ENCODE measurements at places on chromosomes 5 and 9. TPM values are rescaled to one million over a fixed set of nuclear protein-coding genes. Genes with fewer than 3 reads are reported as not detected.
A peak's percentile ranks its signal among the peaks of the same experiment; 100 is the strongest.

The LCN9 gene
- total RNA-seq = not detected

The NR5A1 gene
- not detected for total RNA-seq

The ACOT12 gene
- total RNA-seq = not detected

The PRRX2 gene
- total RNA-seq = 0.58 TPM

The IFNA13 gene
- total RNA-seq = not detected

- no peak overlapping the region for H3K4me3 ChIP-seq
- no peaks in the 10 kb centered on the region for H3K36me3 ChIP-seq
- no peaks in the 10 kb centered on the region for H3K27me3 ChIP-seq
- no peak overlapping the region for H3K27ac ChIP-seq
- no peak for DNase-seq
Observed at GRCh38 chr5:120108586-120109248, 355.4 kb upstream of the PRR16 start.

DNA sequence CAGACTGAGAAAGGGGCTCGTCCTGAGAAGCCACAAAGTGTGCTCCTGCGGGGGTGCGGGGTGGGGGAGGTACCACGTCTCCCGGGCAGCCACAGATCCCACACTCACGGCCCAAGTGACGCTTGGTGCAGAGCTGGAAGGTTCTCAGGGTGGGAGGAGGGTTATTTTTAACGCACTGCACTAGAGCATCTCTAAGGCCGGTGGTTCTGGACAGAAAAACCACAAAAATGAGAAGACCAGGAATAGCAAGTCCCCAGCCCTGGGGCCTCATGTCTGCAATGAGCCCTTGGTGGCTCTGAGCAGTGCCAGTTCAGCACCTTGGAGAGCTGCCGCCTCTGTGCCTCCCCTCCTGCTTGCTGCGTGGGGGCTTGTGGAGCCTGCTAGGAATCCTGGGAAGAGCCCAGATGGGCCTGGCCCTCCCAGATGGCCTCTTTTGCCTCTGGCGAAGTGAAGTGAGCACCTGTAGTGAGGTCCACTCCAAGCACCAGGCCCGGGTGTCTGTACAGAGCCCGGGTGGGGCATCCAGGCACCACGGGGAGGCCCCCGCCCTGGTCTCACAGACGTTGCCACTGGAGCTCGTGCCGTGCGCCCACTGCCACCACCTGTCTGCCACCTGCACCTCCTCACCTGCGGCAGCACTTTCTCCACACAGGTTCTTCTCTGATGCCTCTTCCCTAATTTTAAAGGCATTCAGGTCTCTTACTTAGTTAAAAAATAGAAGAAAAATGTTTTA is 48.9 kb upstream of the CACNA1B start:
- H3K4me3 ChIP-seq = no peak overlapping the region
- peak; percentile 29 for DNase-seq
- peaks cover 35% of the 10 kb centered on the region for H3K36me3 ChIP-seq
- H3K4me1 ChIP-seq = peaks cover 2% of the 10 kb centered on the region
- no peaks in the 10 kb centered on the region for H3K27me3 ChIP-seq

GRCh38 chr5:96785326-96786109 is 22.2 kb downstream of the ERAP1 start:
- H3K4me3 ChIP-seq = no peak overlapping the region
- H3K36me3 ChIP-seq = peaks cover 53% of the 10 kb centered on the region
- peak overlapping the region; percentile 38 for H3K27ac ChIP-seq
- H3K4me1 ChIP-seq = peaks cover 17% of the 10 kb centered on the region
- no peaks in the 10 kb centered on the region for H3K27me3 ChIP-seq

DNA sequence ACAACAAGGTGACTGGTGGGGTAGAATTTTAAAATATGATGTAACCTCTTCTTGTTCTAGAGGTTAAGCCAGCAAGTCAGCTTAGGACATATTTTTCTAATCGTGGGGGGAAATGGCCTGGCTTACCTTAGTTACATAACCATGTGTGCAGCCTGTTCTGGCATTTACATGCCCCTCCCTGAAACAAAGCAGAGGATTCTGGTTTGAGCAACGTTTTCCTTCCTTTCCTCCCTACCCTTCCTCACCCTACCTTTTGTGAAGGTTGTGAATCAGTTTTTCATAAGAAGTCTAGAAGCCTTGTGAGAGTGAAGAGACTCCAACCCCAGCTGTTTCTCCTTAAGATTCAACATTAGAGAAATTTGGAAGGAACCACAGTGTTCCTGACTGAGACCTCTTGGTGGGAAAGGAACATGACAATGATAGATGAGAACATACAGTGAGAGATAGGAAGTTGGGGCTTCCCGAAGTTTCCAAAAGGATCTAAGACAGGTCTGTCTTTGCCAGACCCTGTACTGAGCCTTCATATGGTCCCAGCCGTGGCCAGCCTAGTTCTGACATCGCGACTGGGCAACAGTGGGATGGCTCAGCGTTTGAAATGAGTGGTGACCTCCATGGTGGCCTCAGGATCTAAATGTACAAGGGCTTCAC is 365.2 kb downstream of the SPATA31D1 start:
- H3K4me1 ChIP-seq = no peaks in the 10 kb centered on the region
- DNase-seq = no peak
- no peaks in the 10 kb centered on the region for H3K36me3 ChIP-seq
- H3K4me3 ChIP-seq = no peak overlapping the region
- no peak overlapping the region for H3K27ac ChIP-seq
- no peaks in the 10 kb centered on the region for H3K27me3 ChIP-seq

DNA sequence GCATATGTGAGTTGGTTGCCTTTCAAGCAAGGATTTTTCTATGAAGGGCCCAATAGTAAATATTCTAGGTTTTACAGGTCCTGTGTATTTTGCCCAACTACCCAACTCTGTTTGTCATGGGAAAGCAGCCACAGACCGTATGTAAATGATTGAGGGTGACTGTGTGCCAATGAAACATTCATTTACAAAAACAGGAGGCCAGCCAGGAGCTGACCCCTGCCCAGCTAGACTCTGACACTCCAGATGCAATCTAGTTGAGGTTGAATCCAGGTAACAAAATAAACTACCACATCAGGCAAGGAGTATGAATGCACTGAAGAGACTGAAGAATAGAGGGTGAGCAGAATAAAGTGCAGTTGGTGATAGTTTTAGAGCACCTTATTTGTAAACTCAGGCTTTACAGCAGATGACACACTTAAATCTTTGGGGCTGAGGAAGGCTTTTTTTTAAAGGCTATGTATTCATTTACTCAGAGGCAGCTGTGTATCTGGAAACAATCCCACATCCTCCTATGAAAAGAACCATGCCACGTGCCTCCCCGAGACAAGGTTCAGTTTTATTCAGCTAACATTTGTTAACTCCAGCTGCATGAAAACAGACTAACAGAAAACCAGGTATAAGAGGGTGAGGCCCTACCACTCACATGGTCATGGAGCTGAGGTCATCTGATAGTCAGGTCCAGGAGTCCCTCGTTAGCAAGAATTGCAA is 60.7 kb downstream of the SLC1A1 start:
- H3K27ac ChIP-seq = no peak overlapping the region
- H3K27me3 ChIP-seq = no peaks in the 10 kb centered on the region
- peak; percentile 29 for DNase-seq
- peaks cover 37% of the 10 kb centered on the region for H3K4me1 ChIP-seq
- no peaks in the 10 kb centered on the region for H3K36me3 ChIP-seq
- H3K4me3 ChIP-seq = no peak overlapping the region

DNA sequence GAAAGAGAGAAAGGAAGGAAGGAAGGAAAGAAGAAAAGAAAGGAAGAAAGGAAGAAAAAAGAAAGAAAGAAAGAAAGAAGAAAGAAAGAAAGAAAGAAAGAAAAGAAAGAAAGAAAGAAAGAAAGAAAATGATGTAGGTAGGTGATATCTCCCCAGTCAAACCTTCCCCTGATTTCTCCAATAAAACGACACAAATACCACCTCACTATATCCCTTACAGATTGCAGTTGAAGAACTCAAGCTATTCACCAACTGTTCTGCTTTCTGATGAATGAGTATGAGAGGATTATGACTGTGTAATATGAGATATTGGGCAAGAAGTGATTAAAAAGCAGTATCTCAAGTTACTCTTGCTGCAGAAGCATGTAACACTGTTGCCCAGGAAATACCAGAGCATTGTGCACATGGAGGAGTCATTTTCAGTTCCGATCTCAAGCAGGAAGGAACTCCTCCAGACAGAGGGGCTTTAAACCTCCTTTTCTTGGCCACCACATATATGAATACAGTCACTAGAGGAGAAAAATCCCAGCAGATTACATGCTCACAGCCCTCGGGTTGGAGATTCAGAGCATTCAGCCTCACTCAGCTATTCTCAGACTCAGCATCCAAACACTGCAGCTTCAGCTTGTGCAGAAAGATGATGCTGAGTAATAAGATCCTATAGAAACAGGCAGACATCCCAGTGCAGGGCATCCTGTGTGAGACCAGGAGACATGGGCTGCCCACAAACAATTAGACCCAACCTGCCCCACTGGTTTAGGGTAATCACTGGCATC is 61.4 kb downstream of the UGCG start:
- no peak overlapping the region for H3K4me3 ChIP-seq
- H3K27ac ChIP-seq = no peak overlapping the region
- H3K36me3 ChIP-seq = no peaks in the 10 kb centered on the region
- peaks cover 14% of the 10 kb centered on the region for H3K4me1 ChIP-seq
- DNase-seq = no peak

- H3K36me3 ChIP-seq = peaks cover 39% of the 10 kb centered on the region
- no peak for DNase-seq
- H3K27me3 ChIP-seq = no peaks in the 10 kb centered on the region
- H3K4me1 ChIP-seq = peaks cover 16% of the 10 kb centered on the region
Observed at GRCh38 chr9:37897665-37898064, 6.3 kb downstream of the SLC25A51 start.

DNA sequence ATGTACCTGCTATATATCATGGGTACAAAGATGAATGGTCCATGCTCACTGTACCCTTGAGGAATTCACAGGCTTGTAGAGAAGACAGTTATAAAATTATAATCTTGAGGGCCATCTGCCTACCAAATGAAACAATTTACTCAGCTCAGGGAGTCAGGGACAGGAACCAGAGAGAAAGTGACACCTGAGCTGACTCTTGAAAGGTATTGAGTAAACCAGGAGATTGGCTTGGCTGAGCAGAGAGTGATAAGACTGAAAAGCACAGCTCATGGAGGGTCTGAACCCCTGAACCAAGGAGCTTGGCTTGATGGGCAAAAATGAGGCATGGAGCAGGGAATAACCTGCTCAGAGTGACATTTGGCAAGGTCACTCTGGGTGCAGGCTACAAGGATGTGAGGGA is 147.3 kb downstream of the FAM114A2 start:
- DNase-seq = no peak
- no peaks in the 10 kb centered on the region for H3K27me3 ChIP-seq
- no peaks in the 10 kb centered on the region for H3K4me1 ChIP-seq
- H3K4me3 ChIP-seq = no peak overlapping the region

GRCh38 chr5:151115272-151115905 is 34.6 kb upstream of the TNIP1 start:
- H3K27ac ChIP-seq = no peak overlapping the region
- H3K4me3 ChIP-seq = no peak overlapping the region
- peak; percentile 80 for DNase-seq
- peaks cover 36% of the 10 kb centered on the region for H3K36me3 ChIP-seq

- no peaks in the 10 kb centered on the region for H3K36me3 ChIP-seq
- DNase-seq = no peak
- no peak overlapping the region for H3K27ac ChIP-seq
- H3K4me1 ChIP-seq = peaks cover 23% of the 10 kb centered on the region
Observed at GRCh38 chr5:139652788-139653241, 4.7 kb downstream of the CXXC5 start.

DNA sequence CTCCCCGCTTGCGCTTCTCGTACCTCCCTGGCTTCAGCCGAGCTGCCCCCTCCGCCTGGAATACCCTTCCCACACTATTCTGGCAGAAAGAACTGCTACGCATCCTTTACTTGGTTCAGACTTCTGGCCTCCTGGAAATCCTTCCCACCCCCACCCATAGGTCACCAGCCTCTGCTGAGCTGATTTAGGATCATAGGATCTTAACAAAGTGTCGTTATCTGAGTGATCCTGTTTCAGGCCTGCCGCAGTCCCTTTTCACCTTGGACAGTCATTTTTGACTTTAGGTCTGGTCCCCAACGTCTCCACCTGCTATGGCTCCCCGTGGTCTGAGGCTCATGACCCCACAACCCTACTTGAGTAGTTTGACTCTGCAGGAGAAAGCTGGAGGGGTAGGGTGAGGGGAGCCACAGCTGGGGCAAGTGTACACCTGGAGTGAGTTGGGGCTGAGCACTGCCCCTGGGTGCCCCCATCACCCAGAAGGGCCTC is 27.3 kb downstream of the EGR1 start:
- H3K4me1 ChIP-seq = peaks cover 13% of the 10 kb centered on the region
- H3K27ac ChIP-seq = no peak overlapping the region
- H3K36me3 ChIP-seq = no peaks in the 10 kb centered on the region
- peak overlapping the region; percentile 85 for H3K4me3 ChIP-seq
- no peak for DNase-seq

GRCh38 chr9:95315108-95315746 is 2.3 kb downstream of the FANCC start:
- no peaks in the 10 kb centered on the region for H3K27me3 ChIP-seq
- no peaks in the 10 kb centered on the region for H3K36me3 ChIP-seq

DNA sequence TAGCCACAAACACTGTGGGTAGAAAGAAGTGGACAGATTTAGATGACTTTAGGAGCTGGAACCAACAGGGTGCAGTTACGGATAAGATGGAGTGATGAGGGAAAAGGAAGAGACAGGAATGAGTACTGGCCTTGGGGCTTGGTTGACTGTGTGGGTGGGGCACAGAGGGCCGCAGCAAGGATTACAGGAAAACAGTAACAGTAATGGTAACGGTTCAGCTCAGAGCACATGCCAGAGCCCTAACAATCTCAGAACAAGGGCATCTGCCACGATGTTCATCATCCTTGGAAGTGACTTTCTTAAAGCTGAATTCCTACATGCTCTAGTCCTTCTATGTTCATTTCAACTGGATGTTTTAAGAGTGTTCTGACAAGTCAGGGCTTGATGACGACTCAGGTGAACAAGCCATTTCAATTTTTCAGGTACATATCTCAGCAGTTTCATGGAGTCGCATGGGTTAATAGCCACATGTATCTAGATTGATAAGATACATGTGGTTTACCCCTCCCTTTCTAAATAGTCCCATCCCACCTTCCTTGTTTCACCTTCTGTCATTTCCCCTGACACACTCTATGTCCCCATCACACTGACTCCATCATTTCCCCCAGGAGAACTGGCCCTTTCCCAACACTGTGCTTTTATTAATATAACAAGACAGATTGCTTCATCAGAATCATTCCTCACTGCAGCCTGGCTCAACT is 65.0 kb downstream of the CEMIP2 start:
- H3K36me3 ChIP-seq = peaks cover 47% of the 10 kb centered on the region
- no peaks in the 10 kb centered on the region for H3K27me3 ChIP-seq
- H3K4me3 ChIP-seq = no peak overlapping the region

DNA sequence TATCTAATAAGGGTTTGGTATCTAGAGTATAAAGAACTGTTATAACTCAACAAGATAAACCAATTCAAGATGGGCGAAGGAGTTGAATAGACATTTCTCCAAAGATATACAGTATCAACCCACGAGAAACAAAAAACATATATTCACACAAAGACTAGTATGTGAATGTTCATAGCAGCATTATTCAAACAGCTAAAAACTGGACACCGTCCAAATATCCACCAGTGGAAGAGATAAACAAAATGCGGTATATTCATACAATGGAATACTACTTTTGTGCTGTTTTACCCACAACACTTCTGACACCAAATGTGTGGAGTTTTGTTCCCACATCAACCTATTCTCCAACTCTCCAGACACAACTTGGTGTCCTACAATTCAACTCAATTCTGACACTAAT is 33.1 kb downstream of the EGR1 start:
- no peak overlapping the region for H3K4me3 ChIP-seq
- H3K27ac ChIP-seq = no peak overlapping the region
- H3K4me1 ChIP-seq = no peaks in the 10 kb centered on the region
- no peaks in the 10 kb centered on the region for H3K36me3 ChIP-seq
- no peak for DNase-seq

Data from activated CD4-positive, alpha-beta memory T cell treated with anti-CD3 and anti-CD28 coated beads for 36 hours (primary cell).